Stimulated activated CD4-positive, alpha-beta T cell treated with anti-CD3 and anti-CD28 coated beads, Interleukin-2, amount 100 ng/mL, for 24 hours (primary cell): ENCODE measurements at places on chromosomes 12 and 14.
A peak's percentile ranks its signal among the peaks of the same experiment; 100 is the strongest.

DNA sequence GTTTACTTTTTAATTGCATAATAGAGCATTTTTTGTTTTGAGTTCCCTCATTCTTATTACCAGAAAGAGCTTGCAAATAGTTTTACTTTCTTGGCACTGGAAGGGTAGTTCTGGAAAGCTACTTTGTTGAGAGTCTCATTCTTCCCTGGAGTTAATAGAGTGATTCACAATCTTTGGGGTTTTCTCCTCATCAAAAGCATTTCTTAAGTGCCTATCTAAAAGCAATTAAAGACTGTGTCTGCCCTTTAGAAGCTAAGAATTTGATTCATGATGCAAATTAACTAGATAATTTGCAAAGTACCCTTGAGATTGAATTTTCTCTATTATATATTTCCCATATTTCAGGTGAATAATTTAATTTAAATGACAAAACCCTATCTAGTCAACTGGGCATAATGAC, 8.1 kb upstream of the BMAL2 start:
- DNase-seq, result no peak

GRCh38 chr12:94145191-94145983, 3.0 kb upstream of the PLXNC1 start:
- DNase-seq, result no peak

GRCh38 chr14:64459405-64460136, 5.7 kb upstream of the AKAP5 start:
- no peak for DNase-seq

DNA sequence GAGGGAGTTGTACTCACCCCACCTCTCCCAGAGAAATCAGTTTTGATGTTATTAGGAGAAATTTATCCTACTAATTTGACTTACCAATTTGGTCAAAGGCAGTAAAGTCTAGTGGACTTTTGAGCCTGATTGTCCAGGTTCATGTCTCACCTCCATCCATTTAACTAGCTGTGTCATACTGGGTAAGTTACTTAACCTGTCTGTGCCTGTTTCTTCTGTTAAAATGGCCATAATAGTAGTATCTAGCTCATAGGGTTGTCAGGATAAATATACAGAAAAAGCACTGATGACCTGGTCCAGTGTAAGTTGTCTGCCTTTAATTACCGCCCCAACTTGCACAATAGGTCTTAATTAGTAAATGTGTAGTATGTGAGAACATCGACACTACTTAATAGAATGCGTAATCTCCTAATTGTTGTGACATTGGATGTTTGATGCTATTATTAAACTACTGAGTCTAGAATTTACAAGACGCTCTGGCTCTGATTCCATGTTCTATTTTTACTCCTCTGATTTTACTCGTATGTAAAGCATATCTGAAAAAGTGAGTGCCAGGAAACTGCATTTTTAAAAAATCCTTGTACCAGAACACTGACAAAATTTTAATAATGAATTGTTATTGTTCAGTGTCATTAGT, 1.5 kb downstream of the RAB21 start:
- no peak for DNase-seq

- no peak for DNase-seq
These were observed 70.3 kb downstream of the TBX5 start for GRCh38 chr12:114335607-114336006.

GRCh38 chr14:82755476-82755875, 1221.8 kb upstream of the SEL1L start:
- no peak for DNase-seq

GRCh38 chr12:3333583-3333982, 157.4 kb upstream of the PRMT8 start:
- no peak for DNase-seq

DNA sequence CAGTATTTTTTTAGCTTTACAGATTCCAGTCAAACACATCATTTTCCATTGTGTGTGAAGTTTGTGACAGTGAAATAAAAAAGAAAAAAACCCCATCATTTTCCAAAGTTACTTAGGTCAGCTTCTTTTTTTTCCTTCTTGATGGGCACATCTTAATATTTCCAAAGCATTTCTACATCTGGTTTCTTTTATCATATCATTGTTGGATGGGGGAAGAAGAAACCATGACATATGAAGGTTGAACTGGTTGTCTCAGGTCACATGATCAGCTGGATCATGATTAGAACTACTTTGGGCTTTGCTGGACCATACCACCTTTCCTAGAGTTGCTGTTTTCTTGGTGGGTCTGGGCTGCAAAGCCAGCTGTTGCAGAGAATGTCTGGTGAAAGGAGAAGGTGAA, 59.8 kb downstream of the FOS start:
- DNase-seq, result no peak

GRCh38 chr12:15562263-15562662, 226.9 kb downstream of the EPS8 start:
- DNase-seq, result no peak

- DNase-seq, result peak; percentile 51
These were observed 527 bp downstream of the CAMKK2 start for GRCh38 chr12:121295746-121296617.

DNA sequence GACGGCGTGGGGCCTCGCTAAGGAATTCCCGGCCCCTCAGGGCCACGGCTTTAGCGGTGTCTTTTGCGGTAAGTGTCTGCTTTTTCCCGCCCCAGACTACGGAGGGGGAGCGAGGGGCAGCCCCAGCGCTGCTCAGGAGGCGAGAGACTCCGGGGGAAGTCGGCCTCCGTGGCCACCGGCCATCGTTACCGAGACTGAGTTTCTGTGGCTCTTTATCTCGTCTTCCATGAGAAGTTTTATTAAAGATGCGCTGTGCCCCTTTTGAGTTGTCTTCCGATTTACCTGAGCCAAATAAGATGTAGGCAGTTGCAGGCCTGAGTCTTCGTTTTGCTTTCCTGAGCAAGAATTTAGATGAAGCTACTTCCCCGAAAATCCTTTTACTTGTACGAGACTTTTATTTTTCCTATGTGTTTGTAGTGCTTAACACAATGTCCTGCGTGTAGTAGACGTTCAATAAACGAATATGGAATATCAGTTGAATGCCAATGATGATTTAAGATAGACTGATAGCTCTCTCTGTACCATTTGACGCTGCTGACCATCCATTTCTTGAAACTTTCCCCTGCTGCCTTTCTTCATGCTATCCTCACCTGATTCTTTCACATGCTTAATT, 462 bp downstream of the SRP54 start:
- no peak for DNase-seq

DNA sequence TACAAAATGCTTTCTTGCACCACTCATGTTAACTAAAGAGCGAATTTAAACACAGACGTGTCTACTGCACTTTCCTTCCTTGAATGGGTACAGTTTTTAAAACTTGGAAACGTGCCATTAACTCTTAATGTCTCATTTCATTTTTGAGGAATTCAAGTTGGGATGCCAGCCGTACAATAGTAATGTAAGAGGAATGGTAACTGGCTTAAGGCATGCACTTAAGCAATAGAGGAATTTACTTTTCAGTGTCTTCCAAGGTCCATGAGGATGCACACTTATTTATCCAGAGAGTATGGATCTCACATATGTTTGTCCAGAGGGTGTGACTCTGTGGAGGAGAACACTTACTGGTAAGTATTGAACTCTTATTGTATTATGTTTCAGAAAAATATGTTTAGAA, 52.9 kb downstream of the PPP4R4 start:
- no peak for DNase-seq

DNA sequence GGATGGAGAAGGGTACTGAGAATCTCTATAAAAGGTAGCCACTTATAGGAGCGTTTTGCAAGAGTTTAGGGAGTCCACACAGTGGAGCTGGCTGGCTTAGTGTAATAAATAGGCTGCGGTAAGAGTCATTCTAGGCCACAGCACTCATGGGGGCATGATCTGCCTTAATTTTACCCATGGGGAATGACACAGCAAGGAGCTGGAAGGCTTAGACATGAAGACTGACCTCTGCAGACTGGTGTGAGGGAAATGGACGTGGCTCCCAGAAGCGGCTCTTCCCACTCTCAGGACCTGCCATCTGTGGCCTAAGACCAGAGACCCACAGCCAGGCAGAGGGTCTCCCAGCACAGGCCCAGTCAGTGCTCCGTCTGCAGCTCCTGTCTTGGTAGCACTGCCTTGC, 173.3 kb downstream of the PPM1H start:
- DNase-seq, result no peak

DNA sequence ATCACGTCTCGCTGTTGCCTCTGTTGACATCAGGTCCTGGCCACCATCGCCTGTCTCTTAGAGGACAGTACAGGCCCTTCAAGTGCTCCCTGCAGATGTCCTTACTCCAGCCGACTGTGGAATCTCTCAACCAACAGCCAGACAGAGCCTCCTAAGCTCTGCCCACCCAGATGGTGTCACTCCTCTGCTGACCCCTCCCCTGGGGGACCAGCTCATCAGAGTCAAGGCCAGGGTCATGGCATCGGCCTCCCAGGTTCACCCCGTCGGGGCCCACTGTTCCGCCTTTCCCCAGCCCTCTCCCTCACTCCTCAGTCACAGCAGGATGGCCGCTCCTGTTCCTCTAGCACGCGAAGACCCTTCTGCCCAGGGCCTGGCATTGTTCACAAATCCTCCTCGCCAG, 157.3 kb upstream of the TMEM132C start:
- DNase-seq, result no peak

GRCh38 chr12:3961591-3961990, 88.4 kb upstream of the PARP11 start:
- no peak for DNase-seq

GRCh38 chr14:30194741-30195148, 267.1 kb upstream of the PRKD1 start:
- no peak for DNase-seq

GRCh38 chr12:78192979-78193378, 362.3 kb downstream of the NAV3 start:
- no peak for DNase-seq

GRCh38 chr14:95364481-95365209, 44.9 kb upstream of the CLMN start:
- DNase-seq, result no peak

DNA sequence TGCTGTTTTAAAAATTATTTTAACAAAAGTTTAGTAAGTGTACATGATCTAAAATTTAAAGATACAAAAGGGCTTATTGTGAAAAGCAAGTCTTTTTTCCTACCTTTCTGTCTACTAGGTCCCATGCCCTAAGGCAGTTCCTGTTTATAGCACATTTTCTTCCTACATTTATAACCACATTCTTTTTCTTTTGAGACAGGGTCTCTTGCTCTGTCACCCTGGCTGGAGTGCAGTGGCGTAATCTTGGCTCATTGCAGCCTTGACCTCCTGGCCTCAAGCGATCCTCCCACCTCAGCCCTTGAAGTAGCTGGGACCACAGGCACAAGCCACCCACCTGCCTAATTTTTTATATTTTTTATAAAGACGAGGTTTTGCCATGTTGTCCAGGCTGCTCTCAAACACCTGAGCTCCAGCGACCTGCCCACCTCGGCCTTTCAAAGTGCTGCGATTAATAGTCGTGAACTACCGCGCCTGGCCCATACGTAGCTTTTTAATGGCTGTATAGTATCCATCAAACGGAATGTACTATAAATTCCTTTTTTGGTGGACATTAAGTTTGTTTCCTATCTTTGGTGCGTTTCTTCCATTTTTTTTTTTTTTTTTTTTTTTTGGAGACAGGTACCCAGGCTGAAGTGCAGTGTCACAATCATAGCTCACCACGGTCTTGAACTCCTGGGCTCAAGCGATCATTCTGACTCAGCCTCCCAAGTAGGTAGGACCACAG, 20.9 kb downstream of the FRS2 start:
- DNase-seq, result no peak

GRCh38 chr14:101665478-101666078, 95.9 kb upstream of the PPP2R5C start:
- peak; percentile 37 for DNase-seq

- no peak for DNase-seq
These were observed 13.3 kb upstream of the BDKRB2 start for GRCh38 chr14:96191353-96191752.

DNA sequence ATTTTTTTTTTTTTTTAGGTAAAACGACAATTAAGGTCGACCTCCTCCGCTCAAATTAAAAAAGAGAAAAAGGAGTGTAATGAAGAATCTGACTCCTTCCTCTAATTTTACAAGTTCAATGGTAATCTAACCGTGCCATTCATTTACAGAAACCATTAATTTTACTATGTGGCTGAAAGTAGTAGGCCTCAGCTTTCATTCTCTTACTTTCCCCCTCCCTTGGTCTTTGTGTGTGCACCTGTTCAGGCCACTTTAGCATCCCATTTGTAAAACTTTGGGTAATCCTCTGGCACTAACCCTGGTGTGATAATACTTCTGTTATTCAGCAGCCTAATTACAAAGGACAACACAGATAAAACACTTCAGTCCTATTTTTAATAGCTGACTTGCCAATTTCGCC, 128.1 kb downstream of the ASCL1 start:
- no peak for DNase-seq

- DNase-seq, result no peak
These were observed 65.5 kb downstream of the LRP6 start for GRCh38 chr12:12201274-12201758.

GRCh38 chr12:116534311-116535121, 24.7 kb upstream of the MAP1LC3B2 start:
- DNase-seq, result no peak

GRCh38 chr14:50798048-50798421, 32.9 kb downstream of the NIN start:
- no peak for DNase-seq

- no peak for DNase-seq
These were observed 310.0 kb upstream of the DDHD1 start for GRCh38 chr14:53462931-53463778.

DNA sequence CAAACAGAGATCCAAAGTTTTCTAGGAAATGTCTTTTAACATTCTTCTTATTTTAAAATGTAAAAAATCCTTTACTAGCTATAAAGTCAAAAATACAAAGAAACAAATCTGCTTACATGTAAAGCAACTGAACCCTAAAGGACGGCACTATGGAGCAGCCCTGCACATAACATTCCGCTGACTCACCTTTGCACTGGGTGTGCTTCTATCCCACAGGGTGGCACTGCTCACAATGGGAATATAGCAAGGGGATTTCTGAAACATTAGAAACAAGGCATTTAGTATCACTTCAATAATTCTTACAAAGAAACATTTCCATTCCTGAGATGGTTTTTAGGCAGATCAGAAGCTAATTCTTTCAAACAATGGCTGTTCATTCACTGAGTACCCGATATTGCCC, 94.3 kb downstream of the C12orf42 start:
- no peak for DNase-seq
